Endodermal cell (in vitro differentiated cells): ENCODE measurements at places on chromosomes 13 and 19.

DNA sequence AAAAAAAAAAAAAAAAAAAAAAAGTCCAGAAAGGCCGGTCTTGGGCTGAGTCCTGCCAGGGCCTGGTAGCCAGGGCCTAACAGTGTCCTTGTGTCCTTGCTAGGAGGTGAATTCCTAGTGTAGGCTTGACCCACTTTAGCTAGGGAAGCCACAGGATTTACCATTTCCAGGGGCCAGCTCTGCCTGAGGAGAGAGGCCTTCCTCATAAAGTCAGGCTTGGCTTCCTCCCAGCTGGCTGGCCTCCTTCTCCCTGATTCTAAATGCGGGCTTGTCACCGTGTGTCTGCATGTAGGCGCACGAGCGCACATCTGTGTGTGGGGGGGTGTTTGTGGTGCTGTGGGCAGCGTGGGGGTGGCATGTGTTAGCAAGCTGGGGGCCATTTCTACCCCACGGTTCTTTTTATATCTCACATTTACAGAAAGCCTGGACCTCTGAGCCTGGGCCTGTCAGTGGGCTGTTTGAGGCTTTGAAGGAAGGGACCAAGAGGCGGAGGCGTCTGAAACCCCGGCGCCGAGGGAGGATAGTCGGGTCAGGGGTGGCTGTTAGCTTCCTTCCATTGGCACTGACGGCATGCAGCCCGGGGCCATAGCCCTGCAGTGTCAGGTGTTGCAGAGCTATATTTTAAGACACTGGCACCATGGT lies 31.7 kb downstream of the IER2 start:
- DNase-seq, result no peak

DNA sequence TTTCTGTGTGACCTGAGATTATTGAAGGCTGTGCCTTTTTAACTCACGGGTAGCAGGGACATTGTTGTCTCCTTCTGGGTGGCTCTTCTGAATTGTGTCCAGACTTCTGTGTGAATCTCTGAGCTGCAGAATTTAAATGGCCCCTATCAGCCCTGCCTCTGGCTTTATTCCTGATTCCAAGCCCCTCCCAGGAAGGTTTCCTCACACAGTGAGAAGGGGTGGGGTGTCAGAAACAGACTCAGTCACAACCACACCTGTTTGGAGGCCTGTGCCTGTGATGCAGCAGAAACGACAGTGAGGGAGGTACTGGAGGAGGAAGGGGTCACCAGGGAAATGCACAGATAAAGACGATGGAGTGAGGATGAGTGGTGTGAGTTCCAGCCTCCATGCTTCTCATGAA lies at the start of gene CLC:
TSS of gene CLC (minus strand) at position 139 of the 400 bp plus-strand sequence. CDS start at position 62, 77 bp downstream.
- DNase-seq, result no peak

- DNase-seq, result no peak
Observed at GRCh38 chr13:24618011-24618955, 61.9 kb upstream of the ATP12A start.

GRCh38 chr19:55212447-55212846 lies 3.1 kb upstream of the PTPRH start:
- peak; percentile 76 for DNase-seq

GRCh38 chr13:21076253-21076652 lies 14.9 kb upstream of the LATS2 start:
- DNase-seq, result peak; percentile 61

DNA sequence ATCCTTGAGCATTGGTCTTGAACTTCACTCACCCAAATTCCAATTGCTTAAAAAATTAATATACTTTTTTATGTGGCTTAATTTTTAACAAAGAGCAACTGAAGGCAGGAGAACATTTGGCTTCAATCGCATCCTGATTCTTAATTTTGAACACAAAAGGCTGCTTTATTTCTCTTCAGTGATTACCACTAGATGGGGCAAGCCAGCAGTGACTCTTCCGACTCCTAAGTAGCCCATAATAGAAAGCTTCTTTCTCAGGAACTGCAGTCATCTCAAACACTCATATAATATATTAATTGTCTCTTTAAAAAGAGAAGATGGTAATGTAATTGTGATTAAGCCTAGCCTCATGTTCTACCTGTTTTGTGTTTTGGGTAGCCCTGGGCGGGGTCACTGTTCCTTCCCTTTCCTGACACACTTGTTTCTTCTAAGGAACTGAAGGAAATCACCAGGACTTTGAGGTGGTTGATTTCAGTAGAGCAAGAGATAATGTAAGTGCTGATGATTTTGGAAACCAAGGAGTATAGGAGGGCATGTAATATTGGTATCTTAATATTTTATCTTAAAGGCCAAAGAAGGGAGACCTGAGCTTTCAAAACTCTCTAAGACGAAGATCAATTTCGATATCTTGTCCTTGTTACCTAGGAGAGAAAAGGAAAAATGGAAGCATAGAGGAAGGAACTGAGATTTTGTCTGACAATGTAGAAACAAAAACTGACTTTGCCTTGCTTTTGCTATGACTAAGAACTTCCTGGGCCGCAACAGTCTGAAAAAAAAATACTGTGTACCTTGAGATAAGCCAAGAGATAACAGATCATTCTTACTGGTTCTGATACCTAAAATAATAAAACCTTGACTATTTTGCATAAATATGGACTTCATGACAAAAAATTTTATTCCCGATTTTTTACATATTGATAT lies 73.1 kb downstream of the TNFSF13B start:
- DNase-seq, result no peak

- peak; percentile 79 for DNase-seq
Observed at GRCh38 chr13:98482476-98483444, 94.1 kb downstream of the STK24 start.

- DNase-seq, result no peak
Observed at GRCh38 chr19:11300811-11301120, 4.8 kb downstream of the TSPAN16 start.

DNA sequence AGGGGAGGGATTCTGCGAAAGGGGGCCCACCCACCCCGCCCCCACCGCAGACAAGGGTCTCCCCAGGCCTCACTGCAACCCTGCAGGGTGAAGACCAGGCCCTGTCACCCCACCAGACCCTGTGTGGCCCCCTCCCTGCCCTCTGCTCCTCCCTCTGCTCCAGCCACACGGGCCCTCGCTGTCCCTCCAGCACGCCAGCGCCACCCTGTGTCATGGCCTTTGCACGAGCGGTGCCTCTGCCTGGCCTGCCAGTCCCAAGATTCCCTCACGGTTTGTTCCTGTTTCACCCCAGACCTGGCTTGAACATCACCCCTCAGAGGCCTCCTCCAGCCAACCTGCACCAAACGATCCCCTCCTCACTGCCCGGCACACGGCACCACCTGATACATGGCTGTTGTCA lies 27.3 kb downstream of the PIP5K1C start:
- peak; percentile 76 for DNase-seq

GRCh38 chr13:112453874-112454647 lies 77.9 kb downstream of the SPACA7 start:
- peak; percentile 30 for DNase-seq

DNA sequence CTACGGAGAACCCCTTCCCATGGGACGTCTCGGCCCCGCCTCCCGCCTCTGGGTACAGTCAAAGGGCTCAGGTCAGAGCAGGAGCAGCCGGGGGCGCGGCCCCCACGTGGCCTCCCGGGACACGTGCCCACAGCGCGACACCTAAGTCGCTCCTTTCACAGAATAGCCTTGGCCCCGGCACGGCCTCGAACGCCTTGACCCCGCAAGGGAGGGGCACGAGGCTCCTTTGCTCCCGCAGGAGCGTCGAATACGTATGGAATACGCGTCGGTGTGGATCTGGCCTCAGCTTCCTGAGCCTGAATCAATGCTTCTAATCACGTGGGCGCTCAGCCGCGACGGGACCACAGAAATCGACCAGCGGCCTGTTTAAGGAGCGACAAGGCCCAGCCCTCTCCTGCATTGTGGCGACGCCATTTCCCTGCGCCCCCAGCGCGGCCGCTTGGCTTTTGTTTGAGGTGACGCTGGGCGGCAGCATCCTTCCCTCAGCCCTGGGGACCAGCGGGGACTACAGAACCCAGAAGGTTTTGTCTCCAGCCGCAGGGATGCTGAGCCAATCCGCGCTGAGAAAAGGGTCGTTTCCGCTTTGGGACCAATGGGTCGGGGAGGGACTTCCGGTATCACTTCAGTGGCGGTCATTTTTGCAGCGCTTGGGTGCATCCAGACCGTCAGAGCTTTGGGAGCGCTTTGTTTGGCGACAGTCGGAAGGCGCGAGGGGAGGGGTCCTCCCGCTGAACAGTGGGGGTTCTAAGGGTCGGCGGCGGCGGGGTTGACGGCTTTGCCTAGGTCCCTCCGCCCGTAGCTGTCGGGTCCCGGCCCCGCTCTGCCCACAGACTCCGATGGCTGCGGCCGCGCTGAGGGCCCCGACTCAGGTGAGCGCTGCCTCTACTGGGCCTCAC lies at the start of gene ZIK1:
TSS of gene ZIK1 (plus strand) at position 625 of the 896 bp plus-strand sequence. CDS start at position 837, 212 bp downstream.
- peak; percentile 98 for DNase-seq

DNA sequence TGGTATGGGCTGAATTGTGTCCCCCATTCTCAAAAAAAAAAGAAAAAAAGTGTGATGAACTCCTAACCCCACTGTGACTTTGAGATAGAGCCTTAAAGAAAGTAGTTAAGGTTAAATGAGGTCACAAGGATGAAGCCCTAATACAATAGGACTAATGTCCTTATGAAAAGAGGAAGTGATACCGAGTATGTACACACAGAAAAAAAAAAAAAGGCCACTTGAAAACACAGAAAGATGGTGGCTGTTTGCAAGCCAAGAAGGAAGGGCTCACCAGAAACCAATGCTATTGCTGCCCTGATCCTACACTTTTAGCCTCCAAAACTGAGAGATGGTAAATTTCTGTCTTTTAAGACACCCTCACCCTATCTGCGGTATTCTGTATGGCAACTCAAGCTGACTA lies 955.6 kb downstream of the PCDH17 start:
- no peak for DNase-seq

DNA sequence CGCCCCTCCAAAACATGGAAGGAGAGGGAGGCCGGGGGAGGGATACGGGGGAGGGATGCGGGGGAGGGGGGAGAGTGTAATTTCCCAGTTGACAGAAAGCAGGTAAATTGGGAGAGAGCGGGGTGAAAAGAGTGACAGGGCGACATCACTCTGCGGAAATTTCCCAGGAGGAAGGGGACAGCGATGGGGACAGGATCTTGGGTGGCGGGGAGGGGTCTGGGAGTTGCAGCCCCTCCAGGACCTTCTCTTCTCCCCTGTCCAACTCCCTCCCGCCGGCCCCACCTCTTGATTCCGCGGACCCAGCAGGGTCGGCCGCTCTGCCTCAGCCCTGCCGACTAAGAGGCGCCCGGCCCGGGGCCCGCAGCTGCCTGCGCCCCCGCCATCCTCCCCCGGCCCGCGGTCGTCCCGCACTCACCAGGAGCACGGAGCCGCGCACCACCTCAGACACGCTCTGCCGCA lies 108.0 kb upstream of the DOCK9 start:
- no peak for DNase-seq

- DNase-seq, result no peak
Observed at GRCh38 chr19:4980067-4980466, 11.2 kb downstream of the KDM4B start.

- DNase-seq, result no peak
Observed at GRCh38 chr19:34523408-34523807, 41.9 kb downstream of the WTIP start.

DNA sequence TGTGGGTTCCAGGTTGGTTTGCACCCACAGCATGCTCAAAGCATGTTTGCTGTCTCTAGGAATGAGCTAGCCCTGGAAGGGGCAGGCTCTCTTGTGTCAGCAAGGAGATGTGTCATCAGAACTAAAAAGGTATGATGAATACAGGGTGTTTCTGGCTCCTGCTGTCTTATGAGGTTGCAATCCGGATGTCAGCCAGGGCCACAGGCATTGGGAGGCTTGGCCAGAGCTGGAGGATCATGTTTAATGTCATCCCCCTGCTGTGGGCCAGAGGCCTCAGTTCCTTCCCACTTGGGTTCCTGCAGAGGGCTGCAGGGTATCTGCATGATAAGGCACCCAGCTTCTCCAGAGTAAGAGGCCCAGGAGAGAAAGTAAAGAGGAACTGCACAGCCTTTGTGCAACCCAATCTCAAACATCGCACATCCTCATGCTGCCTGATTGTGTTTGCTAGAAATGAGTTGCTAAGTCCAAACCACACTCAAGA lies 193.6 kb downstream of the COL4A1 start:
- DNase-seq, result no peak

- no peak for DNase-seq
Observed at GRCh38 chr19:4764393-4764660, 27.2 kb upstream of the FEM1A start.

DNA sequence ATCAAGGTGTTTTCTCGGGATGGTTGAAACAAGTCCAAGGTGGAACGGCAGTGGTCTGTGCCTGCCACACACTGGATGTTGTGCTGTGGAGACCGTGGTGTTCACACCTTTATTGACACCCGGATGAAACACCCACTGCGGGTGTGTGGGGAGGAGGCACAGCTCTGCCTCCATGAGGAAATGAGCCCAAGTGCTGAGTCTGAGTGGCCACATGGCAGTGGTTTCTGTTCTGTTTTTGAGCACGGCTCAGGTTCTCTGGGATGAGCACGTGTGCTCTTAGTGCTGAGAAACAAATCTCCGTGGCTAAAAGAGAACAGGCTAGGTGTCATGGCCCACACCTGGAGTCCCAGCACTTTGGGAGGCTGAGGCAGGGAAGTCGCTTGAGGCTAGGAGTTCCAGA lies 29.5 kb downstream of the UPF1 start:
- no peak for DNase-seq
